ENCODE measurements at places on chromosomes 2 and 18.

GRCh38 chr2:120288016-120288373 is 35.3 kb downstream of the RALB start:
- DNase-seq: no peak

DNA sequence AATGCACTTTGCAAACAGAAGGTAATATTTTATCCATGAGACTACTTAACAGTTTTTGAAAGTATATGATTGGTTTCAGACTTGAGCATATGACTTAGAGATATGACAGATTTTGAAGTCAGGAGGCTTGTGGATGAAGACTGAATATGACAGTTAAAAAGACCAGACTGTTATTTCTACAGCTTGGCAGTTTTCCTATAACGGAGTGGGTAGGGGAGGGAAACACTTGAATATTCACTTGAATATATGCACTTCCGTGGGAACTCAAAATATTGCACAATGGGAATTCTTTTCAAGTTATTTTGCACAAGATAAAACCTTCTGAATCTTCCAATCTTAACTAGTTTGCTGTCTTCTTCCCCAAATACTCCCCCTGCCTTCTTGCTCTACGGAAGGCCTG is 64.6 kb upstream of the ACKR3 start:
- no peak for DNase-seq

DNA sequence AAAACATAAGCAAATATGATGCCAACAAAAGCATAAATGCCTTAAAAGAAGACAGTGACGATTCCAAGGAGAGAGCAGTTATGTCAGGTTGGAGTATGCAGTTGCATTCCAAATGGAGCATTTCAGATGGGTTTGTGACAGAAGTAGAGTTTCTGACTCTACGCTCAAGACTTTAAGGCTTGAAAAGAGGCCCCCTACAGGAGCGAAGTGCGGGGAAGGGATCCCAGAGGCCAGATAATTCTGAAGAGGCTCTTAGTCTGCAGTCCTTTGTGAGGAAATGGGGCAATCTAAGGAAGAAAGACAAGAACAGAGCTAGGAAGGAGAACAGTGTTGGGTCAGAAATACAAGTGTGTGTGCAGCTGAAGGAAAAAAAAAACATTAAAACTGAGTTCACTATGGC is 95.5 kb downstream of the ZNF521 start:
- no peak for DNase-seq

- DNase-seq: no peak
These were observed 9.0 kb downstream of the CCDC85A start for GRCh38 chr2:56192664-56193305.

GRCh38 chr2:8119782-8120505 is 561.9 kb upstream of the ID2 start:
- DNase-seq: no peak

GRCh38 chr2:38791744-38792143 is 13.7 kb downstream of the GEMIN6 start:
- no peak for DNase-seq

DNA sequence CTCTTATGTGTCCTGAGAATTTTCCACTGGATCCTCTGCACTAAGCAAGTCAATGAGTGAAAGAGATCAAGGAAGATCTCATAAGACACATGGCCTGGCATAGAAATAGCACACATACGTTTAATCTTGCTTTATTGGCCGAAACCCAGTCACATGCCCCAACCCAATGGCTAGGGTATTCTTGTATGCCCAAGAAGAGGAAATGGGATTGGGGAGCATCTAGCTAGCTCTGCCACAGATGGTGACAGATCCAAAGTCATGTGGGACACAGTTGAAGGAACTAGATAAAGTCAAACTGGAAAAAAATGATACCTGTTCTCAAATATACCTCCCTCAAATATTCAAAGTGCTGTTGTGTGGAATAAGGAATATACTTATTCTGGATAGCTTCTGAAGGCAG is 74.7 kb downstream of the CD28 start:
- no peak for DNase-seq

GRCh38 chr2:220396287-220396686 is 768.9 kb downstream of the SLC4A3 start:
- DNase-seq: peak; percentile 10

DNA sequence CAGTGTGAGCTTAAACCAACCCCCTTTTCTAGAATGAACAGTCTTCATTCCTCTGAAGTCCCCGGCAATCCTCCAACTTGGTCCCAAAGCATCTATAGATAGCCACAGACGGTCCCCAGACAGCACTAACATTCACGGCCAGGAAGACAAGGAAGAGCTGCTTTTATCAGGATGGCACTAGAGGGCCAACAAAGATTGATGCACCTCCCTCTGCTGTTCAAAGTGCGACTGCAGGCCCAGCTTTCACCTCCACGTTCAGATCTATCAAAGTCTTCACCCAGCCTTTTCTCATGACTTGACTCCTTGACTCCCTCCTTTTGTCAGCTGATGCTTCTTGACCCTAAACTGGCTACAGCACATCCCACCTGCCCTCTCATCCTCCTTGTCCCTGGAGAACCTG is 54.3 kb downstream of the RNF152 start:
- no peak for DNase-seq

DNA sequence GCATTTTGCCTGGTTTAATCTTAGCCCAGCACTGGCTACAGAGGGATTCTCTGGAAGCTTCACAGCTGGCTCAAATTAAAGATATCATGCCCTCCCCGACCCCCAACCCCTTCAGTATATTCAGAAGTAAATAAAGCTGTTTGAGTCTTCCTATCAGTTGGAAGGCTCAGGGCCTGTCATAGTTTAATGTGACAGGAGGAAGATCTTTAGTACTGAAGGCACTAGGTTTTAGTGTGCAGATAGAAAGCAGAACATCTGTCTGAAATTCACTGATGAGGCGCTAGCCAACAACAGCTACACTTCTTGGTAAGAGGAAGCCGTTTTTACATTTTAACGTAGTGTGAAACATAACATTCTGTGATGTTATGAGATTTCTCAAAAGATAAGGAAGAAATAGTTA is 969.1 kb upstream of the CDH2 start:
- no peak for DNase-seq

- peak; percentile 37 for DNase-seq
These were observed 427.5 kb downstream of the LRATD1 start for GRCh38 chr2:15059870-15060512.
